Activated CD8-positive, alpha-beta memory T cell treated with anti-CD3 and anti-CD28 coated beads for 24 hours (primary cell): ENCODE measurements at places on chromosomes 7 and 10.

GRCh38 chr10:124742413-124743190, 1.6 kb downstream of the FAM53B start:
- DNase-seq, result peak; percentile 62

DNA sequence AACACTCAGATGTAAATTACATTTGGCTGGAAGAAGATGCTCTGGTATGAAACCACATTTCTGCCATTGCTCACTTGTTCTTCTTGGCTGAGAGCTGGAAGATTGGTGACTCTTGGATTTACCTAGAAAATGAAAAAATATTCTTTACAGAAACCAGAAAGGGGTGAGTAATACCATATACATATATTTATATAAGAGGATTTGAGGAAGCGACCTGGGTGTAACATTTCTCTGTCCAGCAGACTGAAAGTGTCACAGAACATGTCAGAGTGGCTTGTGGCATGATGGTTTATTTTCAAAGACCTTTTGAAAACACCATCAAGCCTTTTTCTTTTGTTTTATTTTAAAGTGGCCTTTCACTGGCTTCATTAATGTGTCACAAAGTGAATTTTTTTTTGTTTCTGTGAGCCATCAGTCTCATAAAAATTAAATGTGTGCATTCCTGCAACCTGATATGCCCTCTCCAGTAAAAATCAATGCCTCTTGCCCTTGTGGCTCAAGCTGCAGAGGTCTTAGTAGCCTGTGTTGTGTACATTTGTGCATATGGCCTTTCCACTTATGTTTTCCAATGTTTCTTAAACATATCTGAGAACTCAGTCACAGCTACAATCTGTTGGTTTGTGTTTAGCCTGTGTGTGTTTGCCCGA, 23.5 kb downstream of the CREB5 start:
- DNase-seq, result no peak

DNA sequence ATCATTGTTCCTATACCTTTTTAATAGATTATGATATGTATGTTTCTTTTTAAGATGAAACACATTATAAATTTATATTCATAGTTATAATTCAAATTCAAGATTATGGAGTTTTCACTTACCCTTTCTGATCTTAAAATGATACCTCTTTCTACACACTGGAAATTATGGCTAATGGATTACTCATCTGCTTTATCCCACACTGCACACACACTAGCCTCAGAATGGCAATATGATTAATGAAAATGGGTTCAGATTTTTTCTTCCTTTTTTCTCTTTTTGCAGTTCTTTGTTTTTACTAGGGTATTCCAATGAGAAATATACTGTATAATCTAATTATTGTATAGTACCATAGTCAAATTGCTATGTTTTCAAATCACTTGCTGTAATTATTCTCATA, 82.3 kb upstream of the FZD1 start:
- DNase-seq, result no peak

GRCh38 chr7:143345428-143345900, 17.0 kb downstream of the FAM131B start:
- DNase-seq, result peak; percentile 84

DNA sequence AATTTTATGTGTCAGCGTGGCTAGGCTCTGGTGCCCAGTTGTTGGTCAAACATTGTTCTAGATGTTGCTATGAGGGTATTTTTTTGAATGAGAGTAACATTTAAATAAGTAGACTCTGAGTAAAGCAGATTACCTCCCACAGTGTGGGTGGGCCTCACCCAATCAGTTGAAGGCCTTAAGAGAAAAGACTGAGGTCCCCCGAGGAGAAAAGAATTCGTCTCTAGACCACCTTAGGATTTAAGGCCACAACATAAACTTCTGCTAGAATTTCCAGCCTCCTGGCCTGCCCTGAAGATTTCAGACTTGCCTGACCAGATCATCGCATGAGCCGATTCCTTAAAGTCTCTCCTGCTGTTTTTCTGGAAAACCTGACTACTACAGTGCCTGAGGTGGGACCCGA, 45.1 kb upstream of the SRGN start:
- no peak for DNase-seq

- no peak for DNase-seq
Measured at GRCh38 chr10:36739884-36740445, 385.4 kb upstream of the ANKRD30A start.

DNA sequence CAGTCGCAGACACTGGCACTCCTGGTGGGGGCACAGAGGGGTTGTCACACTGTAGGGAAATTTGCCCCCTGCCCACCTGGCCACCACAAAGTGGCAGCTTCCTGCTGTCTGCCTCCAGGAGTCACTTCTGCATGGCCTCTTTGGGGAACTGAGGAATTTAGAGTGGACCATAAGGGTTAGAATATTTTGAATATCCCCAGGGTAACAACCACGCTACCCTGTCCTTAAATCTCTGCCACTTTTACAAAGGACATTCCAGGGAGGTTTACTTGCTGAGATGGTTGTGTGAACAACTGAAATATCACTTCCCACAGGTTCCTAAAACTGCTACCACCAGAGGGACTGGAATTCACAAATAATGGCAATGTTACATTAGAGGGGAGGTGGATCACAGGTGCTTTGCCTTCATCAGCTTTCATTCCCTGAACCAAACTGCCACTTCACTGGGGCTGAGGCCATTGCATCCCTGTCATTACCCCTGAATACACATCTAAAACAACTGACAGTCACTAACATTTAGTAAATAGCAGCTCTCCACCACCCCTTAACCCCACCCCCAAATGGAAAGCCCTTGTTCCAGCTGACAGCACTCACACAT, 88.1 kb upstream of the IFRD1 start:
- no peak for DNase-seq

- no peak for DNase-seq
Measured at GRCh38 chr10:119526621-119527592, 15.6 kb downstream of the RGS10 start.

GRCh38 chr7:41351091-41351490, 351.8 kb downstream of the INHBA start:
- no peak for DNase-seq

- DNase-seq, result no peak
Measured at GRCh38 chr10:123599366-123599849, 66.7 kb upstream of the GPR26 start.

DNA sequence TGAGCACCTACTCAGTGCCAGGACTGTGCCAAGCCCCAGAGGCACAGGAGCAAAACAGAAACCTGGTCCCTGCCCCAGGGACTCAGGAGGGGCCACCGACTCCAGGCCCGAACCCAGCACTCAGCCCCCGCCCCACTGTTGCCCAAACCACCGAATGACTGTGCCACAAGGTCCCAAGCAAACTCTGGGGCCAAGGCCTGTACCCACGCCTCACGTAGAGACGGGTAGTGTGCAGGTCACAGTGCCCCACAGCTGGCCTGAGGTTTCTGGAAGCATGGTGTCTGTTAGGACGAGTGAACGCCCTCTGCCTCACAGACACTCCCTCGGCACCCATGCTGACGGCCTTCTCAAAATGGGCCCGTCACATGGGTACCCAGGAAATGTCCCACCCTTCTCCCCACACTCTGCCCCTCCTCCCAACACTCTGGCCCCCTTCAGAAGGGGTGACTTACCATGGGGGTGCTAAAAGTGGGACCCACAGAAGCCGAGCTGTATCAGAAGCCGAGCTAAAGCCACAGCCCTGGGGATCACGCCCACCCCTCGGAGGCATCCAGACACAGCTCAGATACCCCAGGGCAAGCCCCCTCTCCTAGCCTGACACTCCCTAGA, 44.2 kb downstream of the CTBP2 start:
- no peak for DNase-seq

- no peak for DNase-seq
Measured at GRCh38 chr10:100468978-100469377, 6.2 kb downstream of the WNT8B start.

- DNase-seq, result peak; percentile 56
Measured at GRCh38 chr7:2525658-2526630, 6.4 kb downstream of the LFNG start.

DNA sequence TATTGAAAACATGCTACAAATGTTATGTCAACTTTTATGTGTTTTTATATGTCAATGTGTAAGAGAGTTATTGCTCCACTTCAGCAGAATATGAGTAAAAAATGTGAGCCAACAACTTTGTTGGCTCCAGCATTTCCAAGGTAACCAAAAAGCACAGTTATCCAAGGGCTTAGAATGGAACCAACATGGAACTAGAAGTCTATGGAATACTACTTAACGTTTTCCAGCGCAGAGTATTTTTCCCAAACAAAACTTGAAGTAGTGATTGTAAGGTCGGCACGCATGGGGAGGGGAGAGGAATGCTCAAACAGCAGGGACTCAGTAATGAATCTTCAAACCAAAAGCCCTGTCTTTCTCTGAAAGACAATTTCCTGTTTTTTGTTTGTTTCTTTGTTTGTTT, 45.0 kb upstream of the TSPAN13 start:
- DNase-seq, result no peak

DNA sequence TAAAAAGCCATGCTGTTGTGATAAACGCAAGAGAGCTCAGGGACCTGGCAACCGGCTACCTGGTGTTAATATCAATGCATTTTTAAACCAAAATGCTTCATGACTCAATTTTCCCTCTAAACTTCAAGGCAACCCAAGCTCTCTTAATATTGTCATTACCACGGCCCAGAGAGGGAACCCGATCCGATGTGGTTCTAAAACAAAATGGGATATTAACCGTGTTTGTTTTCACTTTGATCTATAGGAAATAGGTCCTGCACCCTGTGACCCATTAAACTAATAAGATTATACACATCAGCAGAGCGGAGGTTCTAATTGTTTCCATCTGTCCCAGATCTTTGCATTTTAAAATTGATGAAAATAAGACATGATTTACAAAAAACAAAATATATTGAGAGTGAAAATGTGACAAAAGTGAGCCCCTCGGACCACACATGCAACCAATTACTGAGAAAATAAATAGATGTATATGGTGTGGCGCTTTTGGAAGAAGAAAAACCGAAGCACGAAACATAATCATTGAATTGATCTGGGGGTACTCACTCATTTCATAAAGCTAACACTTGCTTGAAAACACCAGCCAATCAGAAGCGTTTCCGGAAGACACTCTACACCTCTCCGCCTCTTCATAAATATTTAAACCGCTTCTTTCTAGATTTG, 290.3 kb upstream of the NFE2L3 start:
- DNase-seq, result no peak

- no peak for DNase-seq
Measured at GRCh38 chr7:151011097-151011409, 13.2 kb downstream of the ATG9B start.

GRCh38 chr7:111529507-111530355, 32.6 kb downstream of the IMMP2L start:
- no peak for DNase-seq

- DNase-seq, result no peak
Measured at GRCh38 chr10:104170610-104171254, 48.8 kb downstream of the SFR1 start.

- no peak for DNase-seq
Measured at GRCh38 chr7:32216759-32217158, 146.6 kb upstream of the PDE1C start.

- DNase-seq, result no peak
Measured at GRCh38 chr10:89438525-89438924, 24.2 kb downstream of the IFIT5 start.

DNA sequence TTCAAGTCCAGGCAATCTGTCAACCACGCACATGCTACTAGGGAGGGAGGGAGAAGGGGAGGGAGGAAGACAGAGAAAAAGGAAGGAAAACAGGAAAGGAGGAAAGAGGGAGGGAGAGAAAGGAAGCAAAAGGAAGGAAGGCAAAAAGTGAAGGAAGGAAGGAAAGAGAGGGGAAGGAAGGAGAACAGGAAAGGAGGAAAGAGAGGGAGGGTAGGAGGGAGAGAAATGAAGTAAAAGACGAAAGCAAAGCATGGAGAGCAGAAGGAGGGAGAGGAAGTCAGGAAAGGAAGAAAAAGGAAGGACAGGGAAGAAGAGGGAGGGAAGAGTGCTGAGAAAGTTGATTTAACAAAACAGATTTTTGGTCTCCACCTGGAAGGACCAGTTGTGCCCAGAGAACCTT, 25.6 kb downstream of the KLF6 start:
- no peak for DNase-seq

DNA sequence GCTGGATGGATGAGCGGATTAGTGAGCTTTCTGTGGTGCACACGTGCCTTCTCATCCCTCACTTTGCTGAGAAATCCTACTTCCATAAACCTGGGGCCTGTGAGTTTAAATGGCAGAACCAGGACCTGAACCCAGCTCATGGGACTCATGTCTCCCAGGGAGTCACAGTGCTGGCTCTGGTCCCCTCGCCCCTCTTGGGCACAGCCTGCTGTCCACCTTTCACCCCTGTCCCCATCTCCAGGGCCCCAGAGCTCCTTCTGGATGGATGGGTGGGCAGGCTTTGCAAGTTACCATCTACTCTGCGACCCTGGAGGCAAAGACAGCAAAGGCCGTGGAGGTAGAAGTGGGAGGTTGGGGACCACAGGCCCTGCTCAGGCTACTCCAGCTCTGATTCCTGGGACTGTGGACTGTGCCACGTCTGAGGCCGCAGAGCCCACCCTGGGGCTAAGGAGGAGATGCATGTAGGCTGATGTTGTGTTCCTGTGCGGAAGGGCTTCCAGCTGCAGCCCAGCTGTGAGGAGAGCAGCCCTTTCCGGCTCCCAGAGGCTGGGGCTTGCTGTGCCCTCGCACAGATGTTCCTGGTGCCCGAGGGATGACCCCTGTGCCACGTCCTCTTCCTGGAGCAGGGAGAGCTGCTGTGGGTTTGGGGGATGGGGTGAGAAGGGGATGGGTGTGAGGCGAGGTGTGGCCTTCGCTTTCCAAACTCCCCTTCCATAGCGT, 40.3 kb downstream of the PRF1 start:
- DNase-seq, result no peak

DNA sequence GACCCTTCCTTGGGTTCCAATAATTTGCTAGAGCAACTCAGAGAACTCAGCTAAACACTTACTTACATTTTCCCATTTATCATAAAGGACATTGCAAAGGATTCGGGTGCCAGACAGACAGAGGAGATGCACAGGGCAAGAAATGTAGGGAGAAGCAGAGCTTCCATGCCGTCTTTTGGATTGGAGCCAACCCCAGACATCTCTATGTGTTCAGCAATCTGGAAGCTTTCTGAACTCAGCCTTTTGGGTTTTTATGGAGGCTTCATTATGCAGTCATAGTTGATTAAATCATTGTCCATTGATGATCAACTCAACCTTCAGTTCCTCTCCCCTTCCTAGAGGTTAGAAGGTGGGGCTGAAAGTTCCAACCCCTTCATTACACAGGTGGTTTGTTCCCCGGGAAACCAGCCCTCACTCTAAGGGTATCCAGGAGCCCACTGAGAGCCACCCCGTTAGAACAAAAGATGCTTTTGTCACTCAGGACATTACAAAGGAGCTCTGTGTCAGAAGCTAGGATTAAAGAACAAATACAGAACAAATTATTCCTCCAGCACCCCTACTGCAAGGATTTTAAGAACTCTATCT, 211.9 kb upstream of the VSTM2A start:
- no peak for DNase-seq
